ENCODE measurements at places on chromosomes 5 and 9.

- DNase-seq, result no peak
These were observed 101.4 kb downstream of the COL5A1 start for GRCh38 chr9:134742822-134743535.

DNA sequence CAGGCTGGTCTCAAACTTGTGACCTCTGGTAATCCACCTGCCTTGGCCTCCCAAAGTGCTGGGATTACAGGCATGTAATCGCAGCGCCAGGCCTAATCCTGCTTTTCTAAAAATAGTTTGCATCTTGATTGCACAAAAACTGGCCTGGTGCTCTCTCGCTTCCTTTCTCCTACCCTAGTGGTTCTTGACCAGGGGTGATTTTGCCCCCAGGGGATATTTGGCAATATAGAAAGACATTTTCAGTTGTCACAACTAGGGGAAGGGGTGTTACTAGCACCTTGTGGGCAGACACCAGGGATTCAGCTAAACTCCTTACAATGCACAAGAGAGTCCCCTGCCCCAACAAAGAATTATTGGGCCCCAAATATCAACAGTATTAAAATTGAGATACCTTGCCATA is 139.8 kb downstream of the DROSHA start:
- no peak for DNase-seq

GRCh38 chr9:84258371-84258770 is 82.2 kb downstream of the SLC28A3 start:
- DNase-seq, result no peak

GRCh38 chr9:133057006-133057405 is 4.8 kb upstream of the CEL start:
- no peak for DNase-seq

DNA sequence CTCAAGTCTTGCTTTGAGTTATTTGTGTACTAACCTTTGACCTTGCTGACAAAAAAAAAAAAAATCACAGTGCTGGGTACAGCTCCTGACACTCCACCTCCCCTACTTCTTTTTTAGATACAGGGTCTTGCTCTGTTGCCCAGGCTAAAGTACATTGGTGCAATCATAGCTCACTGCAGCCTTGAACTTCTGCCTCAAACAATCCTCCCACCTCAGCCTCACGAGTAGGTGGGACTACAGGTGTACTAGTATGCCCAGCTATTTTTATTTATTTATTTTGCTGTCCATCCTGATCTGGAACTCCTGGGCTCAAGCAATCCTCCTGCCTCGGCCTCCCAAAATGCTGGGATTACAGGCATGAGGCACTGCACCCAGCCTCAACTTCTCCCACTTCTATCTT is 57.2 kb upstream of the KCNMB1 start:
- no peak for DNase-seq

DNA sequence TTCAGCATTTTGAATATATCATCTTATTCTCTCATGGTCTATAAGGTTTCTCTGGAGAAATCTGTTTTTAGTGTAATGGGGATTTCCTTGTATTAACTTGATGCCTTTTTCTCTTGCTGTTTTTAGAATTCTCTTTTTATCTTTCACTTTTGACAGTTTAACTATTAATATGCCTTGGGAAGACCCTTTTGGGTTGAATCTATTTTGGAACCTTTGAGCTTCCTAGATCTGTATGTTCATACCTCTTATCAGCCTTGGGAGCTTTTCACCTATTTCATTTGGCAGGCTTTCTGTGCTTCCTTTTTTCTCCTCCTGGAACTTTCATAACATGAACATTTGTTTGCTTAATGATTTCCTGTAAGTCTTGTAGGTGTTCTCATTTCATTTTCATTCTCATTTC is 22.2 kb downstream of the RCL1 start:
- no peak for DNase-seq

- no peak for DNase-seq
These were observed 85.5 kb downstream of the ADGRV1 start for GRCh38 chr5:90644132-90644531.

DNA sequence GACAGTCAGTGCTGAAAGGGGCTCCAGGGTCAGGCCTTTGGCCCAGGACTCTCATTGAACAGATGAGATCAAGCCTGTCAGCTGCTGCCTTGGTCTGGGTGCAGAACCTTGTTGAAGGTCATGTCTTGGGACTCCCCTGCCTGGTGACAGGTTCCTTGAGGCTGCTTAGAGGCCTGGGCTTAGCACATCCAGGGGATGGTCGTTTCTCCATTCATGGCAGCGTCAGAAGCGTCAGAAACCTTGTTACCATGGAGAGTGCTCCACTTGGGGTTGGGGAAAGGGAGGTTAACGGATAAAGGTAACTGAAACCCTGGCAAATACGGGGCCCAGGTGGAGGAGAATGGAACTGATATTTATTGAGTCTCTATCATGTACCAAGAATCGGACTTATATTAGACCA is 8.8 kb downstream of the ARPC5L start:
- DNase-seq, result no peak

DNA sequence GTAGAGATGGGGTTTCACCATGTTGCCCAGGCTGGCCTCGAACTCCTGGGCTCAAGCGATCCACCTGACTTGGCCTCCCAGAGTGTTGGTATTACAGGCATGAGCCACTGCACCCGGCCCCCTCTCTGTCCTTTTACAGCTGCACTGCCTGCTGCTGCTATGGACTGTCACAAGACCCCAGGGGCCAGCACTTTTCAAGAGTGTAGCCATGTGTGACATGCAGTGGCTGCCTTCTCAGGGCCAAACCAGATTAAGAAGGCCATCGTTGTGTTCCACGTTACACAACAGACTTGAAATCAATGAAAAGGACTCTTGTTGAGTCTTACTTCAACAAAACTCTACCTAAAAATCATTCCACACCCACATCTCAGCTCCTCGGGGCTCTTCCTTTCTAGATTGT is 78.9 kb upstream of the ICE1 start:
- no peak for DNase-seq

Data from stimulated activated CD8-positive, alpha-beta memory T cell treated with anti-CD3 and anti-CD28 coated beads, Interleukin-2, amount 100 ng/mL, for 1 hour (primary cell).